Activated CD4-positive, alpha-beta T cell treated with anti-CD3 and anti-CD28 coated beads for 1 hour (primary cell): ENCODE measurements at places on chromosomes 12 and 14.

- no peak for DNase-seq
Observed at GRCh38 chr14:99257673-99258221, 14.2 kb downstream of the BCL11B start.

DNA sequence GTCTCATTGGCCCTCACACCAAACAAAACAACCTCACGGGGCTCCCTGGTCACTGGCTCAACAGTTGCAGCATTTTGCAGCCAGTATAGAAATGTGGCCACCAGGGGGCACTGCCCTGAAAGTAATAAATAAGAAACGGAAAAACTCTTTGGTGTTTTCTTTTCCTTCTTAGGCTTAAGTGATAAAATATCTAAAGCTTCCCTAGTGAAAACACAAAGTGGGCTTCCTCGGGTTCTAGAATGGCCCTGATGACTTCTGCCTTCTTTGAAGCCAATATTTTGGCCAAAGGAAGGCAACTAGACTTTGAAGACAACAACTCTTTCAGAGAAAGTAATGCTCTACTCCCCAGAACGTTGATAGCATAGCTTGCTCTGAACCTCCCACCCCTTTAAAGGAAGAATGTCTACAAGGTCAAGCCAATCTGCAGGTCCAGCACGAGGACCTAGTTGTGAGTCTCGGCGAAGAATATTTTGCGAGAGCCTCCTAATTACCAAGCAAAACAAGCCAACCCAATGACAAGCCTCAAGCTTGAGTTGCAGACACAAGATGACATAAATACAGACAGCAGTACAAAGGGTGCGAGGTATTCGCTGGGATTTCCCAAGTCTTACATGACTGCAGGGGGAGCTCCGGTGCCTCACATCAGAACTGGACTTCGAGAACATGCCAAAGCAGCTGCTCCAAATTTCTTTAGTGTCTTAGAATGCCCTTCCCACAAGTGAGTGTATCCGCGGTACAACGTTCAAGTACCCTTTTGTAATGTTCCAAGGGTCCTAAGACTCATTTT lies 2.6 kb downstream of the ITPK1 start:
- DNase-seq, result peak; percentile 57

DNA sequence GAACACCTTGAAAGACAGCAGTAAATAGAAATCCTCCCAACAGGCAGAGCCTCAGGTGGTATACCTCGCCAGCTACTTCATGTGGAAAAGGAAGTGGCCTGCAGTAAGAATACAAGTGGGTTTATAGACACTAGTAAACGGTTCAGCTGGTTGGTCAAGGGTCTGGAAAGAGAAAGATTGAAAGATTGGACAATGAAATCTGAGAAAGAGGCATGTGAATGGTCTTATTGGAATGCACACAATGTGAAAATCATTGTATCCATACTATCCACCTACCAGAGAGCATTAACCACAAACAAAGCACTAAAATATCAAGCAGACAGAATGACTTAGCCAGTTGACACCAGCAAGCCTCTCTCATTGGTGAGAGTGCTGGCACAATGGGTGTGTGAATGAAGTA lies 98.2 kb downstream of the SSPN start:
- no peak for DNase-seq

GRCh38 chr12:61687407-61687806 lies 572.8 kb upstream of the USP15 start:
- no peak for DNase-seq
